ENCODE measurements at places on chromosomes 5 and 9.

- DNase-seq, result no peak
These were observed 39.2 kb downstream of the RCL1 start for GRCh38 chr9:4831944-4832343.

DNA sequence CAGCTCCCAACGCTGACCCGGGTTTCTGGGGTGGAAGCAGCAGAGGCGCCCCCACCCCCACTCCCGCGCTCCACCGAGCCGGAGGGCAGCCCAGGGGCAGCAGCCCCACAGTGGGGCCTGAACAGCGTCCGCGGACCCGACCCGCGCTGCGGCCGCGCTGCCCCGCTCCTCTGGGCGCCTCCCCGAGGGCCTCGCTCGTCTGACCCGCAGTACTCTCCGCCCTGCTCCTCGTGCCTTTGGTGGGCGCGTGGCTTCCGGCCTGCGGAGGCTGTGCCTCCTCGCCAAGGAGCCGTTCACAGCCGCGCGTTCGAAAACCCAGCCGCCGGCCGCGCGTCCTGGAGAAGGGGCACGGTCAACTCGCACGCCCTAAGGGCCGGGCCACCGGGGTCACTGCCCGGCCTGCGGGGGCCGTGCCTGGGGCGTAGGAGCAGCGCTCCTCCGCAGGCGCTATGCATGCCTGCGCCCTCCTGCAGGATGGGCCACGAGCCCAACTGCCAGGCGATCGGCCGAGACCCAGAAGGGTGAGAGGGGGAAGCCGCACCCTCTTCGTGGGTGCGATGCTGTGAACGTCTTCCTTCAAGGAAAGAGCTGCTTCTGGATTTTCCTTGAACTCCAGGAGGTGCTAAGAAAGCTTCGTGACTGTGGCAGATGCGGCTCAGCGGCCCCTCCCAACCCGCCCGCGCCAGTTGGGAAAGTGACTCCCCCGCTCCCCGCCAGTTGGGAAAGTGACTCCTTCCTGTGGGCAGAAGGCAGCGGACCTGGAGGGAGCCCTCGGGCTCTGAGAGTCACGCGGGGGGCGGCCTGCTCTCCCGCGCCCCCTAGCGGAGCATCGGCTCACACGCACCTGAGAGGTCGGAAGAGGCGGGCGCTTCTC lies 82.7 kb downstream of the HSD17B3 start:
- no peak for DNase-seq

DNA sequence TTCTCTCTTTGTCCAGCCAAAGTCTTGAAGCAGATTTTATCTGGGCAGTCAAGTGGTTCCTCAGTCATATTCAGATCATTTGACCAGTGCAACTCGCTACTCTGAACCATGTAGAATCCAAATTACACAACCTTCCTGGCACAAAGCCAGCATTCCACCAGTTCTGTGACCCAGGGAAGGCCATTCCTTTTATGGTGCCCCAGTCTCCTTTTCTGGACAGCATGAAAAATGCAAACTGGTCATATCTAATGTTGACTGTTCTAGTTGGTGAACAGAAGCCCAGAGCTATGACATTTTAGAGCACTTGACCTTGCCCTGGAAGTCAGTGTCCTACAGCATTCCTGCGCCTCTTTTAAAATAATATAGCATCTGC lies 364.6 kb downstream of the BRINP1 start:
- no peak for DNase-seq

GRCh38 chr5:1329111-1329579 lies 15.8 kb downstream of the CLPTM1L start:
- no peak for DNase-seq

DNA sequence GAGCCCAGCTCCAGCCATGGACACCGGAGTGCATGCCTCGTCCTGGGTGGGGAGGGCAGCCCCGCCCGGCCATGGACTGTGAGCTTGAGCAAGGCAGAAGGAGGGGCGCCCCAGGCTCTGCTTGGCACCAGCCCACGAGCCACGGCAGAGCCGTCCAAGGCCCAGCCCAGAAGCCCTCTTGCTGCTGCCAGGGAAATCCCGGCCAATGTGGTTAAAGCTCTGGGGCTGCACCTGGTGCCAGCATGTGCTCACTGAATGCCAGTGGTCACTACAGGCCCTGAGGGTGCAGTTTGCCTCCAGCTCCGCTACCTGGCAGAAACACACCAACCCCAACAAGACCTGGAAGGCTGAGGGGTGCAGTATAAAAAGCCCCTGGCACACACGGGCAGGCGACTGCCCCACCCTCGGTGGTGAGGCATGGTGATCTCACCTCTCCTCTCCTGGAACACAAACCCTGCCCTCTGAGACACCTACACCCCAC lies 11.8 kb downstream of the BRD3 start:
- DNase-seq, result no peak

DNA sequence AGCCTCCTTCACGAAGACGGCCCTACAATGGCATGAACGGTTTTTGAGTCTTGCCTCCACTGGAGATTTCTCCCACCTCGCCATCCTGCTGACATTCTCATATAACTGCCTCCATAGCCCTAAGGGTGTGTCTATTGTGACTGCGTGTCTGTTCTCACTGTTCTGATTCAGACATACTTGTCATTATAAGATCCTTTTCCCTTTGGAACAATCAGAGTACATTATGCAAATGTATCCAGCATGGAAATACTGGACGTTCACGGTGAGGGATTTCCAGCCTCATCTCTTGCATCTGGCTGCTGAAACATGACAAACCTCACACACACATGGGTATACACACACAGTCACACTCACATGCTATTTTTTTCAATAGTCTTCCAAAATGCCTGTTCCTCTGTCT lies 402.1 kb downstream of the DIRAS2 start:
- DNase-seq, result no peak

- no peak for DNase-seq
These were observed 271.6 kb downstream of the GABRB2 start for GRCh38 chr5:161274951-161275350.

- DNase-seq, result no peak
These were observed 584 bp downstream of the USP20 start for GRCh38 chr9:129835860-129836223.

GRCh38 chr5:53815471-53815870 lies 255.0 kb downstream of the NDUFS4 start:
- no peak for DNase-seq

DNA sequence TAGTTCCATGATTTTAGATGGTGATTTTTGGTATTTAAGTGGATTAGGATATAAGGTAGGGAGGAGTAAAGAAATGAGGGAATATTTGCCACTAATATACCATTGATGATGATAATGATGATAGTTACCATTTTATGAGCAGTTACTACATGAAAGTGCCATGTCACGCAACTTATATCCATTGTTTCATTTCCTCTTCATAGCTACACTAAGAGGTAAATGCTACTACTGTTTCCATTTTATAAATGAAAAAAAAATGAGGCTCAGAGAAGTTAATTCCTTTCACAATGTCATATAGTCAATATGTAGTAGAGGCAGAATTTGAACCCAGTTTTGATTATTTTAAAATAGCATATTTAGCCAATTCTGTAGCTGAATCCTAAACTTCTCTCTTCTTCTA lies 112.2 kb upstream of the ADRA1B start:
- DNase-seq, result no peak

- no peak for DNase-seq
These were observed 378.6 kb downstream of the GADD45G start for GRCh38 chr9:89983411-89983810.

- no peak for DNase-seq
These were observed 27.1 kb downstream of the LAMC3 start for GRCh38 chr9:131036071-131036470.

DNA sequence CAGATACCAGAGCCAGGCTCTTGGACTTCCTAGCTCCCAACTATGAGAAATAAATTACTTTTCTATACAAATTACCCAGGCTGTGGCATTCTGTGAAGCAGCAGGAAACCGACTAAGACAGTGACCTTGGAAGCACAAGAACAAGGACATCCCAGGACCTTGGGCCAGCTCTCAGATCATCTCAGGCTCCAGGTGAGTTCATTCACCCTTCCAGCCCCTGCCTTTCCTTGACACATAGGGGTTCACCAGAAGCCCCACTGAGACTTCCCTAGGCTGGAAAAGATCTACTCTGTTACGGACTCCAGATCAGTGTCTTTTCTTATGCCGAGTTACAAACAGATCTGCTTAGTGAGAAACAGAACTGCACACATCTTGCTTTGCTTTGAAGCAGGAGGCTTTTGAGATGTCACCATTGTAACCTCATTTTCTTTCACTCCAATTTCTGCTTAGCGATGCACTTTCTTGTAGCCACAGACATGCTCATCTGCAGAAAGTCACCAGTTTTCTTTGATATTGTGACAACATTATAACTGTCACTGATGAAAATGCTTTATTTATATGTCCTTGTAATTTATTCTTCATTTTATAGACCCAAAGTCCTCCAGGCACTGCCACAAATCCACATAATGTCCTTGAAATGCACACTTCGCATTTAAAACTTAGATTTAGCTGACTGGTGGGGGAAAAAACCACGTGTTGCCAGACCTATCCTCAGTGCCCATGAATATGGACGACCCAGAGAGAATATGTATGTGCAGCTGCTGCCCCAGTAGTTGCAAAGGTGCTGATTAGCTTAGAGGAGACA lies 8.1 kb downstream of the CD180 start:
- no peak for DNase-seq

- peak; percentile 54 for DNase-seq
These were observed 29.9 kb upstream of the OBP2B start for GRCh38 chr9:133238851-133239532.

DNA sequence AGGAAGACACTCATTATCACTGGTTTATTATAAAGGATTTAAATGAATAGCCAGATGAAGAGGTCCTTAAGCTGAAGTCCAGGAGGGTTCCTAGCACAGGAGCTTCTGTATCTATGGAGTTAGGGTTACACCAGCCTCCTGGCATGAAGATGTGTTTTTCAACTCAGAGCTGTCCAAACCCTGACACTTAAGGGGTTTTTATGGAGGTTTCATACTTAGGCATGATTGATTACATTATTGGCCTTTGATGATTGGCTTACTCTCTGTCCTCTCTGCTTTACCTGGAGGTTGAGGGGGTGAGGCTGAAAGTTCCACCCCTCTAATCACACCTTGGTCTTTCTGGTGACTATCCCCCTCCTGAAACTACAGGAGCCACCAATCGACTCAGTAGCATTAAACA lies 84.9 kb upstream of the ZNF169 start:
- no peak for DNase-seq

DNA sequence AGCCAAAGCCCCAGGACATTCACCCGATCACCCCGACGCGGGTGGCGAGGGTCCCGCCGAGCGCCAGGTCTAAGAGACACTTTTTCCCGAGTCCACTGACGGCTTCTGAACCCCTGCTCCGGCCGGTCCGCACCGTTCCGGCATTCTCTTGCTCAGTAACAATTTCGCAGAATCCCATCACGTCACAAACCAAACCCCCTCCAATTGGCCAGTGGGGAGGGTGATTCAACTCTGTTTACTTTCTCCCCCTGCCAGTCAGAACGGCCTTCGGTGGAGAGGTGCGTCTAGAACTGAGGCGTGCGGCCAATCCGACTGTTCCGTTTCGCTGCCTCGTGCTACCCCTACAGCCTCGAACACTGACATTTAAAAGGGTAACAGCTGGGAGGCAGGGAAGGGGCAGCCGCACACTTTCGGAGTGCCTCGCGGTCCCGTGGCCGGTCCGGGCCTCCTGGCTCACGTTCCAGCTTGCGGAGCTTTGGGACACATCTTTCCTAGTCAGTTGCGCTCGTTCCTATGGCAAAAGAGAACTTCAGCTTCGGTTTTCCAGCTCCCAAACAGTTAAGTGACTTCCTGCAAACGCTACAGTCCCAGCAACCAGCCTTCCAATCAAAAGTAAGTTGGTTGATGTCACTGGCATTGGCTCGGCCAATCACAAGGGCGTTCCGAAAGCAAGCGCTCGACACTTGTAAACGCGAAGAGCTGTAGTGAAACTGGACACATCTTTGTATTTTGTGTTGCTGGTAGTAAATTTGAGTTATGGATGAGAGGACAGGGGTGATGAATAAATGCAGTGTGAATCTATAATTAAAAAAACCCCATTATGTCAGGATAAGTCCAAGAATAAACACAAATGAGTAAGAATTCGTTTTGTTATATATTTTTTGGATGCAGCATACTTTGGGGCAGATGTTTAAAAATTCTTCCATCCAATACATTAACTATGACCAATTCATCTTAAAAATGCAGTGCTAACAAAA lies at the start of gene KLF9:
KLF9 (minus strand) TSS at position 859 of the 977 bp plus-strand sequence. CDS start 1,294 bp downstream, outside the sequence.
- peak; percentile 80 for DNase-seq

DNA sequence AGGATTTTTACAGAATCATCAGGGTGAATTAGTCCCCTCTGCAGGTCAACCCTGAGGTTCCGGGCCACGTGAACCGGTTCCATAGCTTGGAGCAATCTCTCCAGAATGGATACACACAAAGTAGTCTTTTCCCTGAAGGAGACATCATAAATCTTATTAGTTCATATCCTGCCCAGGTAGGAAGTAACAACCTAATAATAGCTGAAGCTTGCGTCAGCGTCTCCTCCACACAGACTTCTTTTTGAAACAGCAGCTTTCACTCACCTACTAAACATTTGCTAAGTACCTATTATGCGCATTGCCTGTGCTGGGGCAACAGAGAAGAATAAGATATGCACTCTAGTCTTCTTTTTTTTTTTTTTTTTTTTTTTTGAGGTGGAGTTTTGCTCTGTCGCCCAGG lies 9.4 kb downstream of the PSMD5 start:
- no peak for DNase-seq

- DNase-seq, result no peak
These were observed 10.2 kb downstream of the SH3PXD2B start for GRCh38 chr5:172444110-172444510.

GRCh38 chr5:102600964-102601363 lies 102.2 kb upstream of the SLCO6A1 start:
- DNase-seq, result no peak

- no peak for DNase-seq
These were observed 44.2 kb downstream of the MRPL36 start for GRCh38 chr5:1755321-1755949.
